Hematopoietic multipotent progenitor cell treated with erythropoietin and hydrocortisone succinate and interleukin-3 and kit ligand, for 6 days (in vitro differentiated cells): ENCODE measurements at places on chromosomes 4 and X.

GRCh38 chr4:103268746-103269145 is 70.6 kb upstream of the CENPE start:
- DNase-seq = no peak

DNA sequence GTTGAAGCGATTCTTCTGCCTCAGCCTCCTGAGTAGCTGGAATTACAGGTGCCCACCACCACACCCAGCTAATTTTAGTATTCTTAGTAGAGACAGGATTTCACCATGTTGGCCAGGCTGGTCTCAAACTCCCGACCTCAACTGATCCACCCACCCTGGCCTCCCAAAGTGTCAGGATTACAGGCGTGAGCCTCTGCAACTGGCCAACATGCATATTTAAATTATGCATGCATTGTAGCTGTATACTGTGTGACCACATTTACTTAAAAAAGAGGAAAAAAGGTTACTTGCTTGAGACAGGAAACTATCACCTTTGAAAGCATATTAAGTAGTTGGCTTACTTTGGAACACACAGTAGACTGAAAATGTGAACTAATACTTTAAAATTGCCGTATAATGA is 29.5 kb downstream of the METTL14 start:
- DNase-seq = no peak

- DNase-seq = peak; percentile 41
Observed at GRCh38 chr4:123593655-123594054, 197.1 kb downstream of the SPRY1 start.

DNA sequence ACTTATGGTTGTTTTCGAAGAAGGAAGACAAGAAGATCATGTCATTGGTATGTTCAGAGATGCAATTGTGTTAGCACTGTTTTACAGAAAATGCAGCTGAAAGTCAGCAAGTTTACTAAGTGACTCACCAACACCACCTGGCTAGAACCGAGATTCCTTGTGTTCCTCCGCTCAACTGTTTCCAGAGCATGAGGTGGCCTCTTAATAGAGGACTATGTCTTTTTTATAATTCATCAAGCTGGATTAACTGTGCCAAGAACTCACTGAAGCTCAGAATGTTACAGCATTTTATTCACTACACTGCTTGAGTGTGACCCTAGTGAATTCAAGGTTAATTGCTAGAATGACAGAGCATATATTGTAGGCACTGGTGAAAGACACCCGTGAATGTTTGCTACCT is 1573.5 kb upstream of the TENM3 start:
- no peak for DNase-seq

DNA sequence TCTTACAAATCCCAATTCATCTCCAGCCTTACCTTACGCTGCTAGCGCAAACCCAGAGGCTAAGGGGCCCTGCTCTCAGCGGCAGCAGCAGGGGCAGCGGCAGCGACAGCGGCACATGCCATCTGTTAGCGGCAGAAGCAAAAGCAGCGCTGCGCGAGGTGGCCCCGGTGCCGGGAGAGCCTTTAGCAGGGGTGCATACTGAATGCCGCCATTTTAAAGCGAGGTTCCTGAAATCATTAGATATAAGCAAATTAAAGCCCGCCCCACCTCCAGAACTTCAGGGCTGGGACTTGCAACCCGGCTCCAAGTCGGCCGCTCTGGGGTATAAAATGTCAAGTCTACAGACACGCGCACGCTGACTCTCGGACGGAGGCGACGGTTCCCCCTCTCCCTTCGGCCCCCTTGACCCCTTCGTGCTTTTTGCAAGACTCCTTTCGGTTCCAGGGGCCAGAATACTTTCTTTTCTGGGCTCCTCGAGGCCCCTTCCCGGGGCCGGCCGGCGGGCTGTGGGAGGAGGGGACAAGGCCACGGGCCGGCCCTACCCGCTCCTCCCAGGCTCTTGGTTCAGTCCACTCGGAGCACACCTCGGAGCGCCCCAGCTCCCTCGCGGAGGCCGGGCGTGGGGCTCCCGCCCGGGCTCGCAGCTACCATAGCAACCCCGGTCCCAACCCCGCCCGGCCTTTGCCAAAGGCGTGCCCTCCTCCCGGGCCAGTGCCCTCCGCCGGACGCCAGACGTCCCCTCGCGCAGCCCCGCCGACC is at the start of gene MBNL3:
Gene MBNL3 (minus strand): TSS at position 220 of the 759 bp plus-strand sequence. CDS start 49,427 bp downstream, outside the sequence.
- DNase-seq = peak; percentile 82

DNA sequence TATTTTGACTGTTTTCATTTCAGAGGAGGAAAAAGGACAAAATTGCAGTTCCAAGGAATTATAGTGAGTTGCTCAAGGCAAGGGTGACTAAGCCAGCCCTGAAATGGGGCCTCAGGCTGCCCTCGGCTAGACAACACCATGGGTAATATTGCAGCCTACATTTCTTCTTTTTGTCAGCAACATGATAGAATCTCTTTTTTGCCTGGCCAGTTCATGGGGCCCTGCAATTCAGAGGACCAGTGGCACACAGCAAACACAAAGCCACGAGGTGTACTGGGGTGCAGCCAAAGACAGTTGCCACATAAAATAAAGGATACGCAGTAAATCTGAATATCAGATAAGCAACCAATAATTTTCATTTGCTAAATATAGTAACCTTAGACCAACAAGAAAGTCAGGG is 41.8 kb downstream of the RBM47 start:
- DNase-seq = no peak

- no peak for DNase-seq
Observed at GRCh38 chrX:10471418-10471817, 149.0 kb downstream of the MID1 start.

GRCh38 chr4:47442980-47443379 is 20.5 kb downstream of the COMMD8 start:
- DNase-seq = peak; percentile 37

DNA sequence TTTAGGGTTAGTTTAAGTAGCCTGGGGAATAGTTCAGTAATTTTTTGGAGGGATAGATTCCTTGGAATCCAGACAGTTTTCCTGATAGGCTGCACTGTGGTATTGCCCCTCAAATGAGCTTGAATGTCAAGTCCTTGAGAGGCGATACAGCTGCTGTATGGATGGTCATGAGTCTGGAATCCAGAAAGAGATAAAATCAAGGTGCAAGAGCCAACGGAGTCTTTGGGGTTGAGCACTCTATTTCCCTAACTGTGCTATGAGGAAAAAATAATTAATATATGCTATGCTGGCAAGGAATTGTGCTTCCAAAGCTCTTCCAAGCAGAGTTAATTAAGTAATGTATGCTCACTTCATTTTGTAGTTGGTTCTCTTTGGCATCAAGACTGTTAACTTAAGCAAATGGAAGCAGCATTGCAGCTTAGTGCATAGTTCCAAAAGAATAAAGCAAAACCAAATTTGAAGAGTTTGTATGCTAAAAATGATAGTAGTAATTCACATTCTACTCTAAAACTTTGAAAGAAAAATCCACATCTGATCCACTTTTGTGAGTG is 48.8 kb downstream of the LIMCH1 start:
- DNase-seq = no peak

- DNase-seq = peak; percentile 47
Observed at GRCh38 chrX:11407331-11408108, 114.3 kb downstream of the AMELX start.
